ENCODE measurements at places on chromosomes 3 and 15.

- no peak for DNase-seq
These were observed 330.8 kb upstream of the PDZRN3 start for GRCh38 chr3:73955494-73956070.

DNA sequence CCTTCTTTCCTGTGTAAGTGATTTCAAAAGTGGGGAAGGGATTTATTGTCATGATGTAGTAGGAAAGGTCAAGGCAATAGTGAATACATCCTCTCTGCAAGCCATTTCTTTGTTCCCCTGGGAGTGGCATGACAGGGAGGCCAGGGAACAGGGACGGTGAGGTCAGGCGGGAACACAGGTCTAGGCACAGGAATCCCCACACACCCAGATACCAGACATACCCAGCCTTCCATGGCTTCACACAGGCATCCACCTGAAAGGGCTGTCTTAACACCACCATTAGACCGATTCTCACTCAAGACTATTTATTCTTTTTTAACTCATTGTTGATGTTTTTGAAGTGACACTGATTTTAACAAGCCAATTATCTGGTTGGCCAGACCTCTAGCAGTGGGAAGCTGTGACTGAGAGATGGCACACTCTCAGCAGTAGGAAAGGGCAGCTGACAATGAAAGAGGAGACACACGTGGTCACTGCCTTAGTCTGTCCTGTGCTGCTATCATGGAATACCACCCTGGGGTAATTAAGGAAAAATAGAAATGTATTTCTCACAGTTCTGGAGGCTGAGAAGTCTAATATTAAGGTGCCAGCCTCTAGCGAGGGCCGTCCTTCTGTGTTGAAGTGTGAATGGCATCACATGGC is 74.6 kb upstream of the MYZAP start:
- no peak for DNase-seq

DNA sequence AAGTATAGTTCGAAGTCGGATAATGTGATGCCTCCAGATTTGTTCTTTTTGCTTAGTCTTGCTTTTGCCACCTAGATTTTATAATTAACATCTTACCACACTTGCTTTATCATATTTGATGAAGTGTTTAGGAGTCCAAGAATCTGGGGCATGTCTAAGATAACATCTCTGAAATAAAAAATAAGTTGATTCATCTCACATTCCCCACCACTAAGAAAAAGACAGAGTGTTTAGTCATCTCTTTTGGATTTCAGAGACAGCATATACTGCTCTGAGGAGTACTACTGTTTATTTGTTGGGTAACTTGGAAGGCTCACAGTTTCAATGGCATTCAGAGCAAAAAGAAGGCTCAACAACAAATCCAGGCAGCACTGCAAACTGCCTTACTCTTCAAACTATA is 324.2 kb upstream of the ATP11B start:
- no peak for DNase-seq

- DNase-seq: no peak
These were observed 71.3 kb downstream of the RASA2 start for GRCh38 chr3:141557961-141558706.

GRCh38 chr15:48983300-48983699 is 19.6 kb upstream of the SHC4 start:
- DNase-seq: no peak
